Progenitor cell of endocrine pancreas (in vitro differentiated cells): ENCODE measurements at places on chromosomes 12 and 14.

GRCh38 chr14:92693998-92694795, 54.2 kb downstream of the LGMN start:
- no peak for DNase-seq

DNA sequence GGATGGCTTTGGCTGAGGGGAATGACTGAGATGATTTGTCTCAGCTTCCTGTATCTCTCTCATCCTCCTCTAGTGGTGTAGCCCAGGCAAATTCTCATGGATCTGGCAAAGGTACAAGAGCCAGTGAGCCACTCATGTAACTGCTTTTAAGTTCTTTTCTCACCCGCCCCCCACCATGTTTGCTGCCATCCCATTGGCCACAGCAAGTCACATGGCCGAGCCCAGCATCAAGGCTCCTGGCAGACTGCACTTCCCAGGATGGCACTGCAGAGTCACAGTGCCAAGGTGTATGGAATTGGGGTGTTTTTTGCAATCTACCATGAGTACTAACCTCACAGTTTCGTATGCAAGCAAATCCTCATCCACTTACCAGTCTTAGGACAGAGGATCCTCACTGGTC, 50.9 kb downstream of the CHST11 start:
- DNase-seq = no peak

DNA sequence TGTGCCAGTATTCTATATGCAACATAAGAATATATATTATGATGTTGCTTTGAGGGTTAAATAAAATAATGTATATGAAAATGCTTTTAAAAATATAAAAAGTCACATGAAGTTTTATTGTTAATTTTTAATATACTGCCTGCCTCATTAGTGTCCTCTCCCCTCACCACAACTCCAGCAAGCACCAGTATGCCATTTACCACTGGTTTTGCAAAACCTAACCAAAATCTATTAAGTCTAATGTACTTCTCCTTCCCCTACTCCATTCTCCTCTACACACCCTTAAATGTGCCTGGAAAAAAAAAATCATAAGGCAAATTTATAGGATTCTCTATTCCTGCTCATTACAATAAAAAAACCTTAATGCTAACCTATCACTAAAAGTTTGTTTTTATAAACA, 24.0 kb upstream of the GNG2 start:
- no peak for DNase-seq

DNA sequence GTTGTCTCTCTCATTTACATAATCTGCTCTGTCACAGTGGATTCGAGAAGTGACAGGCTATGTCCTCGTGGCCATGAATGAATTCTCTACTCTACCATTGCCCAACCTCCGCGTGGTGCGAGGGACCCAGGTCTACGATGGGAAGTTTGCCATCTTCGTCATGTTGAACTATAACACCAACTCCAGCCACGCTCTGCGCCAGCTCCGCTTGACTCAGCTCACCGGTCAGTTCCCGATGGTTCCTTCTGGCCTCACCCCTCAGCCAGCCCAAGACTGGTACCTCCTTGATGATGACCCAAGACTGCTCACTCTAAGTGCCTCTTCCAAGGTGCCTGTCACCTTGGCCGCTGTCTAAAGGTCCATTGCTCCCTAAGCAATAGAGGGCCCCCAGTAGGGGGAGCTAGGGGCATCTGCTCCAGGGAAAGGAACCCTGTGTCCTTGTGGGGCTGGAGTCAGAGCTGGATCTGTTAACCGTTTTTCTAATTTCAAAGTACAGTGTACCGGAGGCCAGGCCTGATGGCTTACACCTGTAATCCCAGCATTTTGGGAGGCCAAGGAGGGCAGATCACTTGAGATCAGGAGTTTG, 5.1 kb downstream of the ERBB3 start:
- DNase-seq = no peak

GRCh38 chr14:68550338-68550715, 242.5 kb downstream of the ZFP36L1 start:
- no peak for DNase-seq

DNA sequence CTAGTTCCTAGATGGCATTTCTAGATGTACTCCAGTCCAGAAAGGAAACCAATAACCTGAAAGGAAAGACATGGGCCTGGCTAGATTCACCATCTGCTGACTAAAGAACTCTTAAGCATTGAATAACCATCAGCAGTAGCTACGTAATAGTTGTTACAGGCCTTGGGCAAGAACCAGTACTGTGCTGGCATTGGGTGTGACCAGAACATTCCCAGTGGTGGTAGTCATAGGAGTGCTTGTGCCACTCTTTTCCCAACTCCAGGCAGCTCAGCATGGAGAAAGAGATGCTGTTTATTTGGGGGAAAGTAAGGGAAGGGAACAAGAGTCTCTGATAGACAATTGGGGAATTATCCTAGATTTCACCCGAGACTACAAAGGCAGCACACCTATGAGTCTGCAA, 333.3 kb downstream of the SLC16A7 start:
- no peak for DNase-seq

- no peak for DNase-seq
Observed at GRCh38 chr12:79329933-79330332, 360.8 kb downstream of the PAWR start.

DNA sequence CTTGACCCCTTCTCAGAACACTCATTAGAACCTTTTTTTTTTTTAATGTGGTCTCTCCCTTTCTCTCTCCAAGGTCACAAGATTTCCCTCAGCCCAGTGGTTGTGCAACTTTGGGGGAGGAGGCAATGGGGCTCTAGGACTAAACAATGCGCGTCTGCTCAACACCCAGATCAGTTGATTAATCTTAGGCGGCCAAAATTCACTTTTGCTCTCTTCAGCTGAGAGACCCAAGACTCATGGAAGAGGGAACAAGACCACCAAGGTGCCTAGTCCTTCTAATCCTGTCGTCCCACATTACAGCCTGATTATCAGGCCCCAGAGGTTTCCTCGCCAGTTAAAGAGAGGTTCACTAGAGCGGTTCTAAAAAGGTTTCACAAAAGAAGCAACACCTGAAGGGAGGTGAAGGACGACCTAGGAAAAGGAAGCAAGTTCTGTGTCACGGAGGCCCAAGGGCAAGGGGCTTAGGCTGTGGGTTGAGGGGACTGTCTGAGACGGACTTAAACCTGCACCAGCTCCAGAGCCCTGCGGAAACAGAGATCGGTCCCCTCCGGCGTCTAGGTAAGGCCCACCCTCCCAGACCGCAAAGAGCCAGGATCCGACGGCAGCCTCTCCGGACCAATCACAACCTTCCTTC, 824 bp upstream of the TARBP2 start:
- no peak for DNase-seq

DNA sequence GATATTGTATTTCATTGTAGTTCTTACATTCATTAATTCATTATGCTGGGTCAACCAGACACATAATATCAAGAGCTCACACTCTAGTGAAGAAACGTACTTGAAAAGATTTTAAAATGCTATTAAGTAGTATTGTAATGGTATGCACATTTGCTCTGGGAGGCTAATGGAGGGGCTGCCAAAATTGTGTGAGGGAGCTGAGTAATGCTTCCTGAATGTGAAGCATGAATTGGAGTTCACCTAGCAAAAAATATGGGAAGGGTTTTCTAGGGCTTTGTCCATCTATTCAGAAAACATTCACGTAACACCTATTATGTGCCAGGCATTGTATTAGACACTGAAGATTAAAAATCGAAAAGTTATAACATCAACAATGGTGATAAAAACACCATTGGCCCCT, 403.8 kb upstream of the PDE3A start:
- DNase-seq = no peak

- DNase-seq = no peak
Observed at GRCh38 chr12:54010972-54011664, 2.3 kb downstream of the HOXC8 start.

DNA sequence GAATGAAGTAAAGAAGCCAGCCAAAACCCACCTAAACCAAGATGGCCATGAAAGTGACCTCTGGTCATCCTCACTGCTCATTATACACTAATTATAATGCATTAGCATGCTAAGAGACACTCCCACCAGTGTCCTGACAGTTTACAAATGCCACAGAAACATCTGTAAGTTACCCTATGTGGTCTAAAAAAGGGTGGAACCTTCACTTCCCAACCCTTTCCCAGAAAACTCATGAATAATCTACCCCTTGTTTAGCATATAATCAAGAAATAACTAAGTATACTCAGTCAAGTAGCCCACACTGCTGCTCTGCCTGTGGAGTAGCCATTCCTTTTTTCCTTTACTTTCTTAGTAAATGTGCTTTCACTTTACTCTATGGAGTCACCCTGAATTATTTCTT, 19.8 kb downstream of the STYK1 start:
- no peak for DNase-seq

DNA sequence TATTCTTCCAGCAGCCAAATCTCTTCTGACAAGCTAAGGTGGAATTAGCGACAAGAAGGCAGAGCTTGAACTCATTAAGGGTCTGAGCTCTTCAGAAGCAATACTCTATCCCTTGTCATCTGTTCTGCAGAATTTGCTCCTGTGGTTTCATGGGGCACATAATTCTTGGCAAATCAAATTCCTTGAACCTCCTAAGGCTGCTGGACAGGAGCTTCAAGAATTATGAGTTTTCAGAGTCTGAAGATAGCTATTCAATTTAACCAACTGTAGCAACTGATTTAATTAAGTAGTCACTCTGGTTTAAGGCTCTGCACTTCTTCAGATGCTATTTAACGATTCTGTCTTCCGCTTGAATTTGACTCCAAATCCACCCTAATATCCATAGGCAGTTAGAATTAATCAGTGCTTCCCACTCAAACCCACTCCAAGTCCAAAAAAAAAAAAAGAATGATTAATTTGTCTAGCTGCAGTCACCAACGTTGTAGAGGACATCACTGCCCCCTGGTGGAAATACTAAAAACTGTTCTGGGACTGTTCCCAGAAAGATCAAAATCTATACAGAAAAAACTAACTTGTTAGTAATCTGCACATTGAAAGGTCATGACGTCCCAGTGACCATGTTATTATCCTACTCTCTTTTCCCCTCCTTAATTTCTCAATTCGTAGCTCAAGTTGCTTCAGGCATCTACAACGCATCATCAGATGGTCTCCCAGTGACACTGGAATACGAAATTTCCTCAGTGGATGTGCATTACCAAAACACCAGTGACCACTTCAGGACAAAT, 169.9 kb downstream of the KIF21A start:
- no peak for DNase-seq

DNA sequence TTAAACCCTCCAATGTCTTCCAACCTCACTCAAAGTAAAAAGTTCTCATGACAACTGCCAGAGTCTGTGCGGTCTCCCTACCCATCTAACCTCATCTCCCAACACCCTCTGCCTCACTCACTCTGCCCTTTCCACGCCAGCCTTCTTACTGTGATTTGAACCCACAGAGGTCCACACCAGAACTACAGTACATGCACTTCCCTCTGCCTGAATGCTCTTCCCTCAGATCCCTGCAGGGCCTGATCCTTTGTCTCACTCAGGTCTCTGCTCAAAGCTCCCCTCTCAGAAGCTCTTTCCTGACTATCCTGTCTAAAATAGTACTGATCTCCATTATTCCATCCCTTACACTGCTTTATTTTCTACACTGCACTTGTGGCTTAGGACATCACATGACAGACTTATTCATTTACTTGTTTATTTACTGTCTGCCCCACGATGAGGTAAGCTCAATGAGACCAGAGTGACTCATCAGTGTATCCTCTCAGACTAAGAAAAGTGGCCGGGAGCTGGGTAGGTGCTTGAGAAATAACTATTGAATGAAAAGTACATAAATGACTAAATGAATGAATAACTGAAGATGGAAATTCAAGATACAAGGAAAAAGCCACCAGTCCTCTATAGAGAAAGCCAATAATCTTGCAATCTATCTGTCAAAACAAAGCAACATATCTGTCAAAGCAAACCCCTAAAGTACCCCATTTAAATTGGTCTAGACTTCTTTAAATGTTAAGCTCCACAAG, 17.1 kb downstream of the POMT2 start:
- DNase-seq = no peak

DNA sequence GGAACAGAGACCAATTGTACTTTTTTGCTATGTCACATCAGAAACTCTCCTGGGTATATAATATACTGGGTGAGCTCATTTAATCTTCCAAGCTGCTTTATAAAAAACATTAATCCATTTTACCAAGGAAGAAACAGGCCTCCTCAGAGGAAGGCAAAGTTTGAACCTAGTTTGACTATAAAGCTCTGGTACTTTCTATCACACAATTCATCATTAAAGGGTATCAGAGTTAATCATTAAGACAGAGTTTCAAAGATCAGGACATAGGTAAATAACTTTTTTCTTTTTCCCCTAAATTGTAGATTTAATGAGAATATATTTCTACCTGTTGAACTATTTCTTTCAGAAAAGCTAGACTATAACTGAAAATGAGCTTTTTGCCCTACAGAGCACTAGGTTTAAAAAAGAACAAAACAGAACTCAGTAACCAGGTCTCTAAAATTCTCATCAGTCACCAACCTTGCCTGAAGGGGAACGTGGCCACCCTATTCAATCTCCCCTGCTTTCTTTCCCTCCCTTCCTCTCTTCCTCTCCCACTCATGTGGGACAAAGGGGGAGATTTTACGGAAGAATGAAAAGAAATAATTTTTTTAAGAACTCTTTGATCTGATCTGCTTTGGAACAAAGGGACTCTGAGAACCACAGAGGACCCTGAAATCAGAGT, 18.6 kb downstream of the FBXO21 start:
- no peak for DNase-seq

- DNase-seq = peak; percentile 77
Observed at GRCh38 chr12:96399919-96400630, at the start of gene CDK17. TSS of gene CDK17 (minus strand) at chr12:96400439. CDS start at chr12:96334836, 65,603 bp downstream.

- DNase-seq = no peak
Observed at GRCh38 chr14:32710231-32710671, 228.4 kb upstream of the NPAS3 start.

GRCh38 chr12:88529531-88530488, 50.5 kb downstream of the KITLG start:
- DNase-seq = no peak

DNA sequence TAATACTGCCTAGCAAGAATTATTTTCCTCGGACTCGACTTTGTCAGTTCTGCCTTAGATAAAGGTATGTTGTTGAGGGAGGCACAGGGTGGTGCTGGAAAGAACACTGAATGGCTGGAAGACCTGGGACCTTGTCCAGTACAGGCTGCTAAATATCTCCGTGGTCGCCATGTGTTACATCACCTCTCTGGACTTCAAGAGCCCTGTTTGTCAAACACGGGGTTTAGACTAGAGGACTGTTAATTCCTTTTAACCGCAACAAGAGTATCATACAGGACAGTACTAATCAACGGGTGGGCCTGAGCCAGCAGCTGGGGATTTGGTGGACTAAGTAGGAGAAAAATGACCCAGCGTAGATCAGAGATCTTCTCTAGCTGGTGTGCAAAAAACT, 476.3 kb downstream of the LRIG3 start:
- DNase-seq = no peak

- DNase-seq = no peak
Observed at GRCh38 chr12:102314821-102315220, 117.2 kb upstream of the PMCH start.

DNA sequence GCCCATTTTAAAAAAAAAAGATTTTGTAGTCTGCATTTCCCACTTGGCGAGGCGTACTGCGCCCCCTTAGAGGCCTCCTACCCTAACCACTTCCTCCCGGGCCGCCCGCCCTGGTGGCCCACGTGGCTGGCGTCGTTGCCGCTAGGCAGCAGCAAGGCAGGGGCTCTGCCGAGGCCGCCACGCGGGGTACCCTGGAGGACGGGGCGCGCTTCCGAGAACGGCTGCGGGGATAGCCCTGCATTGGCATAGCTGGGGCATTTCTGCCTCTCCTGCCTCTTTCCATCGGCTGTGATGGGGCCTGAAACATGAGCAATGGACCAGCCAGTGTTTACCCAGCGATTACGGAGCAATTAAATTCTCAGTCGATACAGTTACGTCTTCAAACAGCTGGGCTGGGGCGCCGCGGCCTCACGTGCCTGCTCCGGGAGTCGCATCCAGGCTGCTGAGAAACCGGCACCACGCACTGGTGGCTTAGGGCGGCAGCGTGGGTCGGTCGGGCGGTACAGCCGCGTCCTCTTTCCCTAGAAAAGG, 38.0 kb downstream of the IQSEC3 start:
- DNase-seq = peak; percentile 58
